ENCODE measurements at places on chromosomes 5 and 9.

- DNase-seq = no peak
Measured at GRCh38 chr5:107966201-107966600, 295.5 kb upstream of the EFNA5 start.

- no peak for DNase-seq
Measured at GRCh38 chr5:74243634-74244033, 396.9 kb downstream of the ENC1 start.

DNA sequence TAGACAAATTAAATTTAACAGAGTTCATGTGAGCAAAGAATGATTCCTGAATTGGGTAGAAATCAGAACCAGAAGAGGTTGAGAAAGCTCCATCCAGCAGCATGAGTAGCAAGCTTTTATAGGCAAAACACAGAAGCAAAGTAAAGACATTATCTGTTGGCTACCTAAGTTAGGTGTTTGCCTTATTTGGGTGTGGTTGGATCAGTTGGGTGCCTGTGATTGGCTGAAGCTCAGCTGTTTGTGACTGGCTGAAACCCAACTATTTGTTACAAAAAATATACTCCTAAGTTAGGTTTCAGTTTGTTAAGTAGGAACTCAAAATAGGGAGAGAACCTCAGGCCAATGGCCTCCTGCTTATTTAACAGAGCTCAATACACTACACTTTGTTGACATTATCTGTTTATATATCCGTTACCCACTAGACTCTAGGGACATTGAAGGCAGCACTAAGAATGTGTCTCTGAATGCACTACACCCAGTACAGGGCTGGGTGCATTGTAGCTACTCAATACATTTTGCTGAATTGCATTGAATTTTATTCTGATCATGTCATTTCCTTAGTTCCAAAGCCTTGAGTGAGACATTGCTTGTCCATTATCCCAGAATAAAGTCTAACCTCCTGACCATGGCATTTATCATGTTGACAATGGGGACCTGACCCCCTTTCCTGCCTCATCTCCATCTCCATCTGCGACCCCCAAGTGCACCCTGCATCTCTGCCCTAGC lies 98.7 kb downstream of the CCDC192 start:
- no peak for DNase-seq

DNA sequence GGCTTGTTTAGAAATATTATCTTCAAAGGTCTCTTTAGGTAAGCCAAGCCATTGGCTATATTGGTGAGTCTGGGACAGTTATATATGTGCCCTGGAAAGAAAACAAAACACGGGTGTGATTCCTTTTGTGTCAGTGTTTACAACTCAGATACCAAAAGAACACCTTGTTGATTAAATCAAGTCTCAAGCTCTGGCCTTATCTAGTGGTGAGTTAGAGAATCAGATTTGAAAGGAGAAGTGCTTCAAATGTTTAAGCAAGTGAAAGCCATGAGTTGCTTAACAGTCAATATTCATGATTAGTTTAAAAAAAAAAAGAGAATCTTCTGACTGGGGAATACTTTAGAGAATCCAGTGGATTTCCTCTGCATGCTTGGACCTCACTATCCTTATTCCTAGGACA lies 68.3 kb downstream of the IQGAP2 start:
- DNase-seq = no peak

- no peak for DNase-seq
Measured at GRCh38 chr9:22041775-22042174, 32.7 kb upstream of the CDKN2B start.

- no peak for DNase-seq
Measured at GRCh38 chr5:113183694-113184093, 207.1 kb downstream of the DCP2 start.

DNA sequence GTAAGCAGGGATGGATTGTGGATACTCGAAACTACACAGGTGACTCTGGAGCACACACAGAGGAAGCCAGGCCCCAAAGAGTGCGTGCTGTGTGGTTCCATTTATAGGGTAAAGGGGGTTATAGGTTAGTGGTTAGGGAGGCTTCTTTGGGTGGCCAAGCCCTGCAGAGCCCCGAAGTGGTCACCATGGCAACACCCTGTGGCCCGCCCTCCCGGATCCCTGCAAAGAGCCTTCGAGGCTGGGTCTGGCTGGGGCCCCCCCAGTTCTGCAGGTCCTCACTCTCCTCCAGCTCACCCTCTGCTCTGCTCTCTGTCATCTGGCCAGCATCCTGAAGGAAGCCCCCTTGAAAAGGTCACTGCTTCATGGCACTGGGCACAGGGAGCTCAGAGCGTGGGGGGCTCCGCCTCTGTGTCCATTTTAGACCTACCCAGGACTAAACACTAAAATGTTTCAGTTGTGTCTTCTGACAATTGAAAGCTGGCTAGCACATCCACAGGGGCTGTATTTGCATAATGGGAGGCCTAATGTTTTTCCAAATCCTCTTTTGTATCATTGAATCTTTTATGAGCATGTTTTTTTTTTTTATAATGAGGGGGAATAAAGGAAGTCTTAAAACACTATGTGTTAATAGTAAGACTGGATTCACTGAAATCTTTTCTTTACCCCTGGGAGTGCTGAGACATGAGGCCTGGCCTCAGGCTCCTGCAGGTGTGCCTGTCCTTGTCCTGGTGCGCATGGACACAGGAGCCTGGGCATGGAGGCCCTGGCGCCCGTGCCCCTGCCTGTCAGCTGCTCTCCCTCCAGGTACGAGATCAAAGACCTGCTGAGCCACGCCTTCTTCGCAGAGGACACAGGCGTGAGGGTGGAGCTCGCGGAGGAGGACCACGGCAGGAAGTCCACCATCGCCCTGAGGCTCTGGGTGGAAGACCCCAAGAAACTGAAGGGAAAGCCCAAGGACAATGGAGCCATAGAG lies 55.3 kb downstream of the WNK2 start:
- DNase-seq = no peak

- DNase-seq = no peak
Measured at GRCh38 chr9:98610711-98611110, 98.0 kb downstream of the GABBR2 start.

DNA sequence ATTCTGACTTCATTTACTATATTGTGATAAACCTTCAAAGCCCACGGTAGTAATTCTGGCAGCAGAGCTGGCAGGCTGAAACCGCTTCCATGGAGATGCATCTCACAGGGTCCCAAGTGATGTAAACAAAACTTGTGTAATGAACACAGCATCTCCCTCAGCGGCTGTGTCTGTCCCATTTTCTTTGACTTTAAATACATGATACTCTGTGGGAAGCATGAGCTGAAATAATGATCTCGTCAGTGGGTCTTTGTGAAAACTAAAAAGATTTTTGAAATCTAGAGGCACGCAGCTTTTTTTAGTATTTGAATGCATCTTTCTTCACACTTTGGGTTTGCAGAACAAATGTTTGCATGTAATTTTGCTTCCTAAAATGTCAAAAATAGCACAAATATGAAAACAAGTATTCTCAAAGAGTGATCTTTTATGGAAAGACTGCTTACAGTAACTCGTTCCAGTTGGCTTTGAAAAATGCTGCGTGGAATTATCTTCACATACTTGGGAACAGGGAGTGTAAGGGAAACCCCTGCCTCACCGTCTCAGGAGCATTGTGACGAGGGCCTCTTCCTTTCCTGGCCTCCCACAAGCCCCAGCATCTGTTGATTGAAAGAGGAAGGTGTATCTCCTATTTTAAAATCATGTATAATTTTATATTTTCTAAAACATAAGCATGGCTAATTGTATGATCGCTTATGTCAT lies 18.1 kb upstream of the LPCAT1 start:
- DNase-seq = no peak

- no peak for DNase-seq
Measured at GRCh38 chr5:15513911-15514310, 13.9 kb downstream of the FBXL7 start.

- no peak for DNase-seq
Measured at GRCh38 chr5:10295619-10296326, 11.9 kb downstream of the CMBL start.

DNA sequence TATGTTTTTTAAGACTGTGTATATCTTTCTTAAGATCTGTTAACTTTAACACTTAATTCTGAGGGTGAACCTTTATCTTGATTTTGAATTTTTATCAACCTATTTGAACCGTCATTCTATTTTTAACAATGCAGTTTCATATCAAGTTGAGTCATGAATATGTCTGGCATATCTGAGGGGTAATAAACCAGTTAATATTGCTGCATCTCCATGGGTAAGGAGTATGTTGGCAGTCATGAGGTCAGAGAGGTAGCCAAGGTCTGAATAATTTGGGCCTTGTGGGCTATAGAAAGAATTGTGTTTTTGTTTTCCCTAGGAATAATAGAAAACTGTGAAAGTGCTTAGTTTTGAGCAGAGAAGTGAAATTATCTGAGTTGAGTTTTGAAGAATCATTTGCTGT lies 419.0 kb downstream of the PLK2 start:
- no peak for DNase-seq

DNA sequence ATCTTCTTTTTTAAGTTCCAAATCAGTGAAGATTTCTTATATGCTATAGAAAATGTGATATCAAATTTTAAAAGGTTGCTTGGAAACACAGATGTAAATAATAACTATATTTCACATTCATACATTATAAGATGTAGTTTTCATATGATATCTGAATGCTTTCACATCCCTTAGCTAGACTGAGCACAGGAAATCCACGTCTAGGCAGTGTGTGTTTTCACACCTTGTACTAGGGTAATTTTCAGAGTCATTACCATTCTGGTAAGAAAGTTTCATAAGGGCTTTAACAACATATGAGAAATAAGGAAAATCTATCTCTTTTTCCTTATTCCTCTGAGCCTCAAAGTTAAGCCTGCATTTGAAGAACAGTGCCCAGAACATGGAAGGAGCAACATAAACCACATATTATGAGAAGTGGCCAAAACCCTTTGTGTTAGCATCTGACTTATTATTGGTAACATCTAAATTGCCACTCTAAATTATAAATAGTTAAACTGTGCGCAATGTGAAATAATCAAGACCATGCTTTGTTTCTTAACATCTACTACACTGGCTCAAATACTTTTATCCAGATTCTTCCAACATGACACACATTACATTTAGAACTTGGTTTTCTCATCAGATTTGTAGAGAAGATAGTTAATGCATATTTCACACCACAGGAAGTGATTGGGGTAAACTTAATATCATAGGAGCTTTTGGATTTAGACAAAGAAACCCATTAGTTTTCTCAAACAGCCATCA lies 113.3 kb downstream of the PPP2R2B start:
- no peak for DNase-seq

DNA sequence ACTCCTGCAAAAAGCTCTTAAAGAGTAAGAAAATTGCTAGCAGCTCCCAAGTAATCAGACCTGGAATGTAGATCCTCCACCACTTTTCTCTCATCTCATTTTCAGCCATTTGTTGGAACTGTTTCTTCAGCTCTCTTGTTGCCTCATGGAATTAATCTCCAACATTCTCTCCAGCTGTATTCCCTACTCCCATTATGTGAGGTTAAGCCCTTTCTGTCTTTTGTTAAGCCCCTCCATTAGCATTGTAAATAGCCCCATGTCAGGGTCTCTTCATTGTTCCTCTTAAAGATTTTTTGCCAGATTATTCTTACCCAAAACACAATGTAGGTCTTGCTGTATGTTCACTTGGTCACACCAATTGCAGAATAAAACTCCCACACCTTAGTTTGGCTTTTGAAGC lies 119.8 kb downstream of the PLPPR1 start:
- DNase-seq = no peak

DNA sequence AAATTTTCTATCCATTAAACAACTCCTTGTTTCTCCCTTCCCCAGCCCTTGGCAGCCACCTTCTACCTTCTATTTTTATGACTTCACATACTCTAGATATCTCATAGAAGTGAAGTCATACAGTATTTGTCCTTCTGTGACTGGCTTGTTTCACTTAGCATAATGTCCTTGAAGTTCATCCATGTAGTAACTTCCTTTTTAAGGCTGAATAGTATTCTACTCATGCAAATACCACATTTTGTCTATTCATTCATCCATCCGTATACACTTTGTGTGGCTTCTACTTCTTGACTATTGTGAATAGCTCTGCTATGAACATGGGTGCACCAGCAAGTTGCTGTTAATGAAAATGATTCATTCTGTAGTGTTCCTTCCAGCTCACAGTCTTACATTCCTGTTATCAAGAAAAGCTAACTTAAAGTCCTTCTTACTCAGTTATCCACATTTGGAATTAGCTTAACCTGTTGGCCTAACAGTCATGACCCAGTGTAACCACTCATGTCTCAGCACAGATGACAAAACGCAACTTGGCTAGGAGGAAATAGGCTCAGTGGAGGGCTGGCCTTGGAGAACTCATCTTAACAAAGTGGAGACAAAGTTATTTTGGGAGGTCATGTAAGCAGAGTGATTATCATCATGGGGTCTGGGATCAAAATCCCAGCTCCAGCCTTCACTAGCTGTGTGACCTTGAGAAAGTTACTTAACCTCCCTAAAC lies 129.7 kb upstream of the MAP3K1 start:
- DNase-seq = no peak

GRCh38 chr9:121755581-121755980 lies 104.1 kb downstream of the DAB2IP start:
- no peak for DNase-seq

- DNase-seq = no peak
Measured at GRCh38 chr5:2201011-2201410, 318.3 kb upstream of the IRX4 start.

DNA sequence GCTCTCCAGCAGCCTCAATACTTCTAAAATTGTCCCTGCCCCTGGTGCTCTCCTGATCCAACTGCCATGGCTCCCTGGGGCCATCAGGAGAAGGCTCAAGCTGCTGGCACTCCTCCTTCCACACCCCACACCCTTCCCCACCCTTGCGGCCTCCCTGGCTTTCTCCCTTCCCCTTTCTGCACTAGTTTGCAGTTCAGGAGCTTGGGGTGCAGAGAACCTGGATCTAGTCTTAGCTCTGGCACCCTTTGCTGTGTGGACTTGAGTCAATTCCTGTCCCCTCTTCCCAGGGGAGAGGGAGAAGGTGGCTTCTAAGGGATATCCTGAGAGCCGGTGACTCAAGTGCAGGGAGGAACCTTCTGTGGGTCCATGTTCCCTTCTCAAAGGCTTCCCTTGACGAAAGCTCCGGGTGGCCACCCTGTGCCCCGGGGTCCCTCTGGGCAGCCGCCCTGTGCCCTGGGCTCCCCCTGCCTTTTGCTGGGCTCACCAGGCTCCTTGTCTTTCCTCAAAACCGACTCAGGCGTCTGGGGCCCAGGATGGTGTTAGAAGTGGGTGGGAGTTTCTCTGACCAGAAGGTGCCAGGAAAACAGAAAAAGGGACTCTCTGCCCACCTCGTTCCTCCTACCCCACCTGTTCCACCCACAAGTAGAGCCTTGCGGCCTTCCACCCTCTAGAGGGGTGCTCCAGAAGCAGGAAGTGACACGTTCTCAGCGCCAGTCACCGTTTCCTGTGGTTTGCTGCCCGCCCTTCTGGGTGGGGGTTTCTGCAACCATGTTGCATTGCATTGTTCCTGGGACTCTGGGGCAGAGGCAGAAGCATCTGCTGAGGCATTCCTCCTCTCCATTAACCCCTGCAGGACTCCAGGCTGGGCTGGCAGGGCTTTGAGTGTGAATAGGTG lies 15.0 kb downstream of the GLIPR2 start:
- DNase-seq = peak; percentile 67

- DNase-seq = no peak
Measured at GRCh38 chr5:51411921-51412325, 28.7 kb downstream of the ISL1 start.
